NCI-H2171 (cell line): ENCODE measurements at places on chromosomes 5 and 9.

- DNase-seq, result no peak
Observed at GRCh38 chr5:21058289-21058688, 1070.3 kb upstream of the CDH18 start.

- DNase-seq, result no peak
Observed at GRCh38 chr9:127095411-127095810, 27.0 kb downstream of the ANGPTL2 start.

GRCh38 chr5:146447734-146448380 is 724 bp downstream of the TCERG1 start:
- DNase-seq, result no peak

GRCh38 chr5:14261856-14262611 is 118.9 kb downstream of the TRIO start:
- no peak for DNase-seq

DNA sequence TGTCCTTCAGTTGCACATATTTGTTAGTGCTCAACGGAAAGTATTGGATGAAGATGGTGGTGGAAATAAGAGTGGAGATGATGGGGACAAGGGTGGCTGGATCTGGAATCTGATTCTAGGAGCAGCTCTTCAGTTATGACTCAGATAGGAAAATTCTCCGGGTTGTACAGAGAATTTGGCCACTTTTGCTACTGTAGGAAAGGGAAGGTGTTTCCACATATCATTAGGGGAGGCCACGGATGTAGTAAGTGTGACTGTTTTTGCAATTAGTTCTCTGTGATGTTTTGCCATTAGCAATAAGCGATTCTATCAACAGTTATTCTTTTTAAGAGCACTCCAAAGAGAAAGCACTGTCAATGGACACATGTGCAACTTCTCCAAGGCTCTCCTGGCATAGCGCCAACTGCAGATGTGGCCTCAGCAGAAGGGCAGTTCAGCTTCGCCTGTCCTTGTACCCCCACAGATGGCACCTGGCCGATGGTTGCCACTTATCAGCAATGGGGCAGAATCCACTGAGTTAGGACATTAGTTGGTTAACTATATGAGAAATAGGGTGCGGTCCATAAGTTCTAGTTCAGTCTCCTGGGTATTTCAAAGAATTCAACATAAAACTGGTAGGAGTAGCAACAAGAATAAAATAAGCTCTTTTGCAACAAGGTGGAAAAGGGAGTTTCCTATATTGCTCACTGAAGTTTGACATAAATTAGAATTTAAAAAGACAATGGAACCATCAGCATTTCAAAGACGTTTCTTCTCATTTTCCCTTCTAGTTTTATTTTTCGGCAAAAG is 96.3 kb downstream of the ARSB start:
- no peak for DNase-seq

DNA sequence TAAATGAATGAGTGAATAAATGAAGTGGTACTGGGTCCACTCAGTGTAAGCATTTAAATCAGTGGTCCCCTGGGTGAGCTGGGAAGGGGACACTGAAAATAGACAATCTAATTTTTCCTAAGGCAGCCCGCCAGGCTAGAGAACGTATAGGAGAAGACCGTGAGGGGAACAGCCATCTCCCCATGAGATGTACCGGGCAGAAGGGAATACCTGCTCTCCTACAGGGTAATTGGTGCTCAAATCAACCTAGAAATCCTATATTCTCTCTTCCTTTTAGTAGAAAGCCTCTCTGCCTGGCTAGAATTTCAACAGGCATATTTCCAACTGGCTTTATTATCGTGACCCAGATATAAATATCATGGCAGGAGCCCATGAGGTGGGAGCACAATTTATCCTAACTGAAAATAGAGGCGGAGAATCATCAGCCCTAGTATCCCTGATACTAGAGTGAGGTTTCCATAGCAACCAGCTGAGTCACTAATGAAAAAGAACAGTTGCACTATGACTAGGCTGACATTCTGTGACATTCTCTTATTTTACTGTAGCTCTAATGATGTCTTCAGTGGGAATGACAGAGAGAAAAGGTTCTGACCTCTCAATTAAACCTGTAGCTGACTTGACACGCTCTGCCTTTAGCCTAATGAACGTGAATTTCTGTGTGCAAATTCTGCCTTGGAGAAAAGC is 96.5 kb upstream of the CAST start:
- peak; percentile 7 for DNase-seq

DNA sequence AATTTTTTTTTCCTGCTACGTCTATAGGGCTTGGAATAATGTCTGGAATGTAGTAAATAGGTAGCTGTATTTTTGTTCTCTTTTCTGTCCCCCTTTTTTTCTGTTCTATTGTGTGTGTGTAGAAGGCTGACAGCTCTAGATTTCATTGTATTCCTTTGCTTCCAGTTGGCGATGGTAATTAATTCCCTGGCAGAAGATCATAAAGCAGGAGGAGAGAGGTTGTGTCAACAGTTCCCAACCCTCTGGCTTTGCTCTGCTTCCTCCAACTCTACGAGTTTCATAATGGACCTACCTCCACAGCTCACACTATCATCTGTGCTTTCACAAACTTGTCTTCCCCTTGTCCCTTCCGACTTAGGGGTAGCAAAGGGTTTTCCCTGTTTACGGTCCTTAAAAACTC is 117.9 kb upstream of the CDH18 start:
- DNase-seq, result peak; percentile 27

GRCh38 chr9:34957492-34958410 is at the start of gene PHF24:
PHF24 (plus strand) TSS chr9:34958285; CDS start chr9:34971299, 13,014 bp downstream.
- no peak for DNase-seq

DNA sequence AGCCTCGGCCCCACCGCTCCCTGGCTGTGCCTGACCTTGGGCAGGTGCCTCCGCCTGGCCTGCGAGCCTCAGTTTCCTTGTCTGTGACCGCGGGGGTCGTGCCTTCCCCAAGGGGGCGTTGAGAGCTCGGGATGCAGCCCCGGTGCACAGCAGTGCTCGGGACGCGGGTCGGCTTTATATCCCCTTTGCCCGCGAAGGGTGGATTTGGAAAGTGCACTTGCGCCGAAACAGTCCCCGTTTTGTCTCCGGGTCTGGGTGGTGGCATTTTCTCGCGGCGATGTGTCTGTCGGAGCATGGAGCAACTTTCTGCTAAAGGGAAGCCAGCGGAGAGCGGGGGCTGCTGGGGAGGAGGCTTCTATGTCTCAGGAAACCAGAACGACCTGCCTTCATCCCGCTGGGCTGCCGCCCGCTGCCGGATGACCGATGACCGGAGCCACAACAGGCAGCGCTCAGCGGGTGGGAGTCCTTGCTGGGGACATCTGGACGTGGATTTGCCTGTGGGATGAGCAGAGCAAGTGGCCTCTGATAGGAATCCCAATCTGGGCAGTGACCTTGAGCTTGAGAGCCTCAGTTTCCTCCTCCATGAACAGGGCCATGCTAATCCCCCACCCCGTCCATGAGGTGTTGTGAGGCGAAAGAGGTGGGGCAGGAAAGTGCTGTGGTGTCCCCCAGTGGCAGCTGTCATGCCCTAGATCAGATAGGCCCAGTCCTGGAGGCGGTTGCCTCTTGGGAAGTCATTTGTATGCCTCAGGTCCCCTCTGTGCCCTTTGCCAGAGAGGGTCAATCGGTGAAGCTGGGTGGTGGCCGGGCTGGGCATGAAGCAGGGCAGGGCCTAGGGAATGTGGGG is 651 bp downstream of the HRH2 start:
- DNase-seq, result no peak

GRCh38 chr5:41334758-41335157 is 121.4 kb upstream of the C6 start:
- DNase-seq, result no peak

- DNase-seq, result peak; percentile 8
Observed at GRCh38 chr5:79236970-79237739, 1.2 kb downstream of the JMY start.

- no peak for DNase-seq
Observed at GRCh38 chr9:126777733-126778132, 27.1 kb upstream of the ZBTB43 start.

GRCh38 chr9:127158786-127159324 is 36.4 kb upstream of the ANGPTL2 start:
- DNase-seq, result no peak

- DNase-seq, result no peak
Observed at GRCh38 chr5:73966451-73966850, 340.5 kb downstream of the ARHGEF28 start.

DNA sequence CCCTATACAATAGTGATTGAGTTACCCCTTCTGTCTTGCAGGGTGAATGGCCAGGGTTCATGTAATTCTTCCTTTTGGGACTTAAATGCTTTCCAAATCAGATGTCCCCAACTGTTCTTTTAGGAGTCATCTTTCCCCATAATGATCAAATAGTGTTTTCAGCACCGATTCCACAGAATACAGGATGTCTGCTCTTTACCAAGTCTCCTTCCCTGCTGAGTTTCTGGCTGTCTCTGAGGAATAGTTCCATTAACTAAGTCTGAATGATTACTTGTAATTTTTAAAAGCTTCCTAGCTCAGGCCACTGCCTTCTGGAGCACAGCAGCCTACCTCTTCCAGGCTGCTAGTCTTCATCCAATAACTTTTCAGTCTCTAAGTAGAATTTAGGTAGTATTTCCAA is 630.7 kb upstream of the ZNF608 start:
- no peak for DNase-seq

DNA sequence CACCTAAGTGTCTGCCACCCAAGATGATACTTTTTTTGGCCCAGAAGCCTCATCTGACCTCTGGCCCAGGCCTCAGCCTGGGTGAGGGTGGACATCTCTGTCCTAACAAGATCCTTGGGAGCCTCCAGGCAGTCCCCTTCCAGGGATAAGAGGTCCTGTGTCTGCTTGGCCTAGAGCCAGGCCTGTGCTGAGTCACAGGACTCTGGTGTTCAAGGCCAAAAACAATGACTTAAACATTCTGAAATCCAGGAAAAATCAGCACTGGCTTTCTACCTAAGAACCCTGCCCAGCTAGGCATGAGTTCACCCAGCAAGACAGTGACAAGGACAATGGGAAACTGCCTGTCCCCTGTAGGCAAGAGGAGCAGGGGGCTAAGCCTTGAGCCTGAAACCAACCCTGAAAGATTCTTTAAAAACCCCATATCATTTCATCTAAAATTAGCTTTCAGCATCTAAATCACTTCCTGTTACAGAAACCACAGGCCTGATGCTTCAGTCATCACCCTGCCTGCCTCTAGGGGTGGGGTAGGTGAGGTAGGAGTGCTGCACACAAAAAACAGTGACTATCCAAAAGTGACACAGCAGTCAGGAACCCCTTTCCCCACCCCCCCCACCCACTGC is 29.9 kb downstream of the CSF2 start:
- DNase-seq, result no peak

DNA sequence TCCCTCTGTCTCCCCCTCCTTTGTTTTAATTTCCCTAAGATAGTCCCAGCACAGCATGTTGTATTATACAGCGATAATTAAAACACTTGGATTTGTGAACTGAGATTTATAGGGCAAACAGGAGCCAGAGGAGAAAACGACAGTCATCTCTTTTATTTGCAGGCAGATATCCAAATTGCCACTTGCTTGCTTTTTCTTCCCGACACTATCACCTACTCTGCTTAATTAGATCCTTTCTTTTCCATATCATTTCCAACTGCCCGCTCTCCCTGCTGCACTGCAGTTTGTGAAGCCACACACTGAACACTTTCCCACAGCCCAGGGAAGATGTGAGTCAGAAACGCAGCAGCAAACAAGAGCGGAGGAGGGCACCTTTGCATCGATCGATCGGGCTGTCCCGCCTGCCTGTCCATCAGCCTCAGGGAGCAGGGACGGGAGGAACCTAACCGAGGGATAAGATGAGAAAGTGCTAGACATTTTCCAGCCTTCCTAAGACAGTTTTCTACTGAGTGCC is 35.8 kb upstream of the SPRY4 start:
- DNase-seq, result no peak

- DNase-seq, result no peak
Observed at GRCh38 chr9:136763649-136764035, 676 bp downstream of the LCN15 start.

DNA sequence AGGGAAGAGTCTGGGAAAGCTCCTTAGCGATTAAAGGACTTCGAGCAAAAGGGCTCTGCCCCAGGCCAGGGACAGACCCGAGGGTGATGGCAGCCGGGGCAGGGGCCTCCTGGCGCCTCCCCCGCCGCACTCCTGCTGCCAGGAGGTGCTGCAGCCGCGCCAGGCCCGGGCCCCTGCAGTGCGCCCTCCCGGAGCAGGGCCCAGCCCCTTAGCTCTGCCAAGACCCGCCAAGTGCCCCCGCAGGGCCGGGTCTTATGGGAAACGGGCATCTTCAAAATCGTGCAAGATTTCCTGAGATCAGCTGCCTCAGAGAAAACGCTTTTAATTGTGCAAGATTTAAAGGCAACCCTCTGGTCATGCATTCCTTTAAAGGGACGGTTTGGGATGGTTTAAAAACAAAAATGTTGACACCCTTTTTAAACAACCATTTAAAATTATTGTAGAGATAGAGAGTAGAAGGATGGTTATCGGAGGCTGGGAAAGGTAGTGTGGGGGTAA is 52.4 kb downstream of the CDC14B start:
- no peak for DNase-seq

GRCh38 chr5:174563899-174564298 is 160.5 kb upstream of the MSX2 start:
- no peak for DNase-seq

DNA sequence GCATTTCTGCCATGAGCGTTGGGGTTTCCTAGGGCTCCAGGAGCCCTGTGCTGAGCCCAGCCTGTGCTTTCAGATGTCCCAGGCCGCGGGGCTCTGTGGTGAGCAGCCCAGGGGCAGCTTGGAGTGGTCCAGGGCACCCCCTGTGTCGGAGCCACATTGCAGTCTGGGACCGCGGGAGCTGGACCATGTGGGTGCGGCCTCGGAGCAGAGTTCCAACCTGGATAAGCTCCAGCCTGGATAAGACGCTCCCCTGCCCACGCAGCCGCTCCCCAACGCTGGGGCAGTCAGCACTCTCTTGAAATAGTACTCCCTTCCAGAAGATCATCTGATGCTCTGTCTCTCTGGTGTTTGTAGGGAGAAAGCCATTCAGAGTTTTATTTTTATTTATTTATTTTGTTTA is 111.1 kb downstream of the WNK2 start:
- DNase-seq, result no peak

- no peak for DNase-seq
Observed at GRCh38 chr5:119347574-119347973, 8.2 kb upstream of the TNFAIP8 start.
